ENCODE measurements at places on chromosomes 5 and 9.

DNA sequence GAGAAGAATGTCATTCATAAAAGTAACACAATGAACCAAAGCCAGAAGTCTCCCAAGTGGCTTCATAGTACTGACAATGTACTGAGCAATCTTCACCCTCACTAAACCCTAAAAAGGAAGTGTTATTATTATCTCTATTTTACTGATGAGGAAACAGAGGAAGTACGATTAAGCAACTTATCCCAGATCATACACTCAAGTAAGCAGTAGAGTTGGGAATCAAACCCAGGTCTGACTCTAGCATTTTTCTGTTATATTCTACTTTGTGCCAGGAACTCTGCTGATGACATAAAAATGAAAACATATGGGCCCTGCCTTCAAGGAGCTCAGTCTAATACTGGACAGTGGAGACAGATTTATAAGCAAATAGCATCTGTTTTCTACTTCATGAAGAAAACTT, 109.2 kb downstream of the RAPGEF6 start:
- H3K4me3 ChIP-seq: no peak overlapping the region
- no peak for DNase-seq
- H3K27ac ChIP-seq: no peak overlapping the region
- no peaks in the 10 kb centered on the region for H3K36me3 ChIP-seq

- H3K27ac ChIP-seq: no peak overlapping the region
- no peak overlapping the region for H3K4me3 ChIP-seq
- H3K36me3 ChIP-seq: no peaks in the 10 kb centered on the region
- no peaks in the 10 kb centered on the region for H3K27me3 ChIP-seq
- H3K4me1 ChIP-seq: no peaks in the 10 kb centered on the region
- no peak for DNase-seq
These were observed 30.7 kb upstream of the TENT2 start for GRCh38 chr5:79581535-79581934.

GRCh38 chr5:151238303-151238741, 14.4 kb upstream of the CCDC69 start:
- no peak overlapping the region for H3K4me3 ChIP-seq
- no peaks in the 10 kb centered on the region for H3K36me3 ChIP-seq
- H3K27me3 ChIP-seq: no peaks in the 10 kb centered on the region

DNA sequence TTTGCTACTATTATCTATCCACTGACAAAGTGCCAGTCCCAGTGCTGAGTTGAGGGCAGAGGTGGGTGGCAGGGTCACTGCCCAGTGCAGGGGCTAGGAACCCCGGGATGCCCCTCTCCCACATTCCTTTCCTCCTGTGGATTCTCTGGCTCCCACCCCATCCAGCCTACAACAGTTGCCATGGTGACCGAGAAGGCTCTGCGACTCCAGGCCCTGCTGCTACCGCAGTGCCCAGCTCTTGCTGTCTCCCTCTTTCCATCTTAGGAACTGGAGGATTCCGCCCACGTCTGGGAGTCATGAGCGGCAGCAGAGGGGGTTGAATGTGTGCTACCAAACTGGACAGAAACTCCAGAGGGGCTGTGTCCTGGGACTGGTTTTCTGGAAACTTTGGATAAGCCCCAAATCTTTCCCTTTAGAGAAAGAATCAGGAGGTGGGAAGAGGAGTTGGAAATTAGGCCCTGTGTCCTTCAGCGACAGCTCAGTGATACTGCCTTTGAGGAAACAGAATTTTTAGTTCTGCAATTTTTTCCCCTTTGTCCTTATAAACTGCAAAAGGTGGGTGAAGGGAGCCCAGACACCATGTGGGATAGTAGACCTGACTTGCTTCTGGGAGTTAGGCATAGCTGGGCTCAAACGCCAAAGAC, 20.7 kb upstream of the C5orf47 start:
- no peak overlapping the region for H3K4me3 ChIP-seq
- no peak overlapping the region for H3K27ac ChIP-seq
- H3K4me1 ChIP-seq: no peaks in the 10 kb centered on the region
- H3K27me3 ChIP-seq: no peaks in the 10 kb centered on the region

GRCh38 chr5:146015001-146015400, 78.6 kb downstream of the SH3RF2 start:
- no peak overlapping the region for H3K4me3 ChIP-seq
- H3K36me3 ChIP-seq: no peaks in the 10 kb centered on the region
- no peaks in the 10 kb centered on the region for H3K27me3 ChIP-seq

DNA sequence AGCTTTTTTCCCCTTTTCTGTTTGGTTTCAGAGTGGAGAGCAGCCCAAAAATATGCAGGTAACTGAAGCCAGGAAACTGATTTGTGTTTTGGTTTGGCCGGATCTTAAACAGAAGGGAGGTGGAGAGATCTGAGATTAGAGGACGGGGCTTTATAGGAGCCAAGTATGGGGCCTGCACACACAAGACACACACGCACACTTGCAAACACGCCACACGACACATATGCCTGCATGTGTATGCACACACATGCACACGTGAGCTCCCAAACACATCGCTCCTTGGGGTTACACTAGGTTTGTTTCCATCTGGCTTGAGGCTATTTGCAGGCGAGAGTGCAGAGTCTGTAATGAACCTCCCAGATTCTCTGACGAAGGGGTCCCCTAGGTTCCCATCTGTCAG, 18.3 kb downstream of the BTNL9 start:
- no peak for DNase-seq
- H3K4me3 ChIP-seq: no peak overlapping the region
- H3K27me3 ChIP-seq: no peaks in the 10 kb centered on the region

- DNase-seq: no peak
- no peaks in the 10 kb centered on the region for H3K36me3 ChIP-seq
- no peak overlapping the region for H3K4me3 ChIP-seq
- no peak overlapping the region for H3K27ac ChIP-seq
- H3K4me1 ChIP-seq: no peaks in the 10 kb centered on the region
These were observed 219.8 kb downstream of the ARL15 start for GRCh38 chr5:54090495-54091120.

Data from breast epithelium (tissue), 4 donors.